ENCODE measurements at places on chromosomes 2 and 18.

DNA sequence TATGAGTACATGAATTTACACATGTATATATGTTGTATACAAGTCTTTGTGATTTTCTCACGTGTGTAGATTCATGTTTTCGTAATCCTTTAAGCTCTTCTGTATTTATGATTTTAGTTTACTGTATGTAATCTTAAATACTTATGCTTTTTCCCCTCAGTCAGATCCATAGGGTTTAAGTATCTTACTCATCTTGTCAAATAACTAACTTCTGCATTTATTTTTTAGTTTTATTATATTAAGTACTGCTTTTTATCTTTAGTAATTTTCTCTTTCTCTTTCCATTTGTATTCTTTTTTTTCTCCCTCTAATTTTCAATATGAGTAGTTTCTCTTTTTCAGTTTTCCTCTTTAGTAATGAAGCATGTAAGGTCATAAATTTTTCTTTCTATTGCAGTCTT, 179.4 kb downstream of the LCLAT1 start:
- no peak for DNase-seq

DNA sequence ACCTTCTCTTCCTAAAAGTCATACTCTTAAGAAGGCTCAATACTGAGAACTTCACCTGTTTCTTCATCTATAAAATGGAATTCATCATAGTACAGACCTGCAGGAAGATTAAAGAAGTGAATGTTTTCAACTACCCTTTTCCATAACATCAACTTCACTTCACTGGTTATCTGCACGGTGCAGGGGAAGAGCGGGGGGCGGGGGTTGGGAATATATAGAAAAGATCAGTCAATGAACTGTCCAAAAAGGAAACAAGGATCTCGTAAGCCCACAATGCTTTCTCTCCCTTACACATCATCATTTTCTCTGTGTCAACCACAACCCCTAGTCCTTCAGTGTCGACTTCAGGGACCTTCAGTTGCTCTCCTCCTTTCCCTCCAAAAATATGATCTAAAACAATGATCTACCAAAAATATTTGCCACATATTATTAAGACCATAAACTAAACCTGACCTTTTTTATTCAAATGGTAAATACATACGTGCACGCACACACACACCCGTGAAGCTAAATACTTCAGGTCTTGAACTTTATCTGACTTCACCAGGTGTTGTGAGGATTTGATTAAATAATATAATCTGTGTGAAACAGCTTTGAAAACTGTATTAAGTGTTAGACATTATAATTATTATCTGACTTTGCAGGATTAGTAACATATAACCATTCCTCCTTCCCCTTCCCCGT, 4.9 kb downstream of the MBOAT2 start:
- no peak for DNase-seq

DNA sequence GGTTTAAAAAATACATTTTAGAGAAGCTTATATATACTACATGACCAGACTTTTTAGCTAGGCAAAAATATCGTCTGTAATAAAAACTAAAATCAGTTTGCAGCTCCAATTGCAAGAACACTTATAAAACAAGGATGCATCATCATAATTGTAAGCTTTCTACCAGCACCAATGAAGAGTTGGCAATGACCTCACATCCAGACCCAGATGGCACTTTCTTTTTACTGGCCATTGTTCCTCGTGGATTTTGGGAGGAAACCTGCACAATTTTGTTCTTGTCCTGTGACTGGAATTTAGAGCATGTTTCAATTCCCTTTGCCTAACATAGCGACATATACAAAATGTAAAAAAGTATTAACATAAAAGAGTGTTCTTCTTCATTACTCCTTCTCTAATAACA, 174.3 kb downstream of the ZNF521 start:
- no peak for DNase-seq

DNA sequence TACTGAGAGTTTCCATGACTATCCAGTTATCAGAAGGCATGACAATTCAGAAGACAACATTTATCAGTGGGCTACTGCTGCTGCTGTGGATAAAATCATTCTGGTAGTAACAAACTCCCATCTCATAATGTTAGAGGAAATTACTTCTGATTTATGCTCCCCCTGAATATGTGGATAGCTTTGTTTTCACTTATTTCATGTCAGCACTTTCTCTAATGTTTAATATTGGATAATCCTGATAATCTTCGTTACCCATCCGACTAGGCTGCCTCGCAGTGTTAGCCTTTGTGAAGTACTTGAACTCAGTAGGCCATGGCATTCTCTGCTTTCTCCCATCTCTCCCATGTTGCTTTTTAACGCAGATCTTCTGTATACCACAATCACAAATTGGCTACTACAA, 28.4 kb downstream of the COX7A2L start:
- no peak for DNase-seq

- no peak for DNase-seq
Observed at GRCh38 chr2:9307535-9307934, 100.9 kb downstream of the ASAP2 start.

DNA sequence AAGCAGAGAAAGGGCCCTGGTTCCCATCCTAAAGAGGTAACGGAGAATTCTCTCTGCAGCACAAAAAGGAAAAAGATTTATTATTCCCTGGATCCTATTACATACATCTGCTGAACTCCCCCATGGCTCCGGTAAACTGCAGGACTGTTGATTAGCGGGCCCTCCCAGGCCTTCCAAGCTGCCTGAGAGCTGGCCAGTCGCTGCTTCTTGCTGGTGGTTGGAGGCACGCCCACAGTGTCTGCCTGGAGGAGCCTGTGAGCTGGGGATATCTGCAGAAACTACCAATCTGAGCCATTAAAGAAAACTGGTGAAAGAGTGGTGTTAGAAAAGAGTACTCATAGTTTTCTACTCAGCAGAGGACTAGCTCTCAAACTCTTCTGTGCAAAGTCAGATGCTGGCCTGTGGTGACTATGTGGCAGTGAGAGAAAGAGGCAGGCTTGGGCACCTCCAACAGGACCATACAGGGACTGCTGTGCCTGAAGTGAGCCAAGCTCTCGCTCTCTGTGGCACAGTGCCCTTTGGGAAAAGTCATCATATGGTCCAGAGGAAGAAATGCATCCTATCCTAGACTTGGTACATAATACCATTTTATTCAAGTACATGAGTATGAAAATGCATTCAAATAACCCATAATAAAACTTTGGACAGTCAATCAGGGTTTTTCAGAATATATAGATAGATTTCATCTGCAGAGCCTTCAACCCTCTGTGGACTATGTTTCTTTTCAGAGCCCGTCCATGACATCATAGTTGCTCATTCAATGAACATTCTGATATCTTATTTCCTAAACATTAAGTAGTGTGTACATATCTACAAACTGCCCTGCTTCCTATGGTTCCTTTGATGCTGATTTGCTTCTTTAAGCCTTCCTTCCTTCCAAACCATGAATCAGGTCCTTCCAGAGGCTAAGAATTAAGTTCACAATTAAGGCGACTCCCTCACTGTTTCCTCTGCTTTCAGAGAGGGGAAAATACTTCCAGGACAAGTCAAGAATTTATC, 242.0 kb upstream of the LYPD1 start:
- no peak for DNase-seq

GRCh38 chr2:138504546-138505235, 3.1 kb downstream of the SPOPL start:
- no peak for DNase-seq

GRCh38 chr2:229408356-229408755, 137.3 kb upstream of the PID1 start:
- peak; percentile 56 for DNase-seq

DNA sequence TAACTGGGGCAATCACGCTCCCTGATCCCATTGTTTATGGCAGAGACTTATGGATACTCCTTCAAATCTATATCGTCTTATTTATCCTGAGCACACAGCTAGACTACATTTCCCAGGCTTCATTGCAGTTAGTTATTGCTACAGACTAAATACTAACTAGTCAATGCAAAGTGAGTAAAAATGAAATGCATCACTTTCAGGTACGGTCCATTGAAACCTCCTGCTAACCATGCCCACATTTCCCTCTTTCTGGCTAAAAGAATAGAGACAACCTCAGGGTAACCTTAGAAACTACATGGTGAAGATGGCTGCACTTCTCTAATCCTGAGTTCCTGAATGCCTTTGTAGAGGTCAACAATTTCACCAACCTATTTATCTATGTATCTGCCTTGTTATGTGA, 437.4 kb downstream of the EPHA4 start:
- DNase-seq = no peak

DNA sequence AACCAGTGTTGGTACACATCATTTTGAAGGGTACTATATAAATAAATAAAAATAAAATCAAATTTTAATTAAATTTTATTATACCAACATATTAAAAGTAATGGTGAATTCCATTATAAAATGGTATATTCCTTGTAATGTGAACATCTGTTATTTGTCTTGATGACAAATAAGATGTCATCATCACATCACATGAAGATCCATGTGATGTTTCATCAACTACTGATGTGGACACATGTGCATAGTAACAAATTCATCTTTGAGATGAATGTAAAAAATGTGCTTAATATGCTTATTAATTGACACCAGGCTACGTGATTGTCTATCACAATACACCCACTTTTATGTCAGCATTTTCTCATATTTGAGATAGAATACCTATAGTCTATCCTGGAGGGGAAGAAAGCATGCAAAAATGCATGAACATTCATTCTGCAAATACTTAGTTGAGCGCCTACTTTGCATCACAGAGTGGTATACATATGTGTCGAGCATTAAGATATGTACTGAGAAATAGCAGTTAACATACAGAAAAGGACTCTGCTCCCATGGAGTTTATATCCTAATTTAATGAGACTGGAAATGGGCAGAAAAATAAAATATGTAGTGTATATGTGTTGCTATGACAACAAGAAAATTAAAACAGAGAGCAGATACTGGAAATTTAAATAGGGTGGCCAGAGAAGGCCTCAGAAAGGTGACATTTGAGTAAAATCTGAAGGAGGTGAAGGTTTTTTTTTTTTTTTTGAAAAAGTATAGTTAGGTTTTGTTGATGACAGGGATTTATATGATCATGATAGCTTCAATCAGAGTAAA, 281.1 kb downstream of the ARHGAP15 start:
- DNase-seq = no peak

- DNase-seq = no peak
Observed at GRCh38 chr2:69773206-69773605, 31.3 kb downstream of the ANXA4 start.

GRCh38 chr18:10441472-10441871, 13.0 kb upstream of the APCDD1 start:
- no peak for DNase-seq

DNA sequence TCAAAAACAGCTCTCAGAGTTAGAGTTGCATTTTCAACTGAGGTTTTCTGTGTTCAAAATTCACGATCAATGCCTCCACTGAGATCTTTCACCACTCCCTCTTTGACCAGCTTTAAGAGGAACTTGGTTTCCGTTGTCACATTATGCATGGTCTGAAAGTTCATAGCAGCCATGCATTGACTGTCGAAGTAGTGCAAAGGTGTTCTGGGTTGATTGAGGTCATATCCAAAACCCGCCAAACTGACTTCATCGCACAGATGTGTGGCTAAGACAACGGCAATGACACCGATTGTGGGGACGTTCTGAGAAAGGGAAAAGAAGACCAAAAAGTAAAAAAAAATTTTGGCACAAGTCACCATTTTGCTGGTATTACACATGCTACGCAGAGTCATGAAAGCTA, 48.7 kb downstream of the ST3GAL5 start:
- DNase-seq = no peak

DNA sequence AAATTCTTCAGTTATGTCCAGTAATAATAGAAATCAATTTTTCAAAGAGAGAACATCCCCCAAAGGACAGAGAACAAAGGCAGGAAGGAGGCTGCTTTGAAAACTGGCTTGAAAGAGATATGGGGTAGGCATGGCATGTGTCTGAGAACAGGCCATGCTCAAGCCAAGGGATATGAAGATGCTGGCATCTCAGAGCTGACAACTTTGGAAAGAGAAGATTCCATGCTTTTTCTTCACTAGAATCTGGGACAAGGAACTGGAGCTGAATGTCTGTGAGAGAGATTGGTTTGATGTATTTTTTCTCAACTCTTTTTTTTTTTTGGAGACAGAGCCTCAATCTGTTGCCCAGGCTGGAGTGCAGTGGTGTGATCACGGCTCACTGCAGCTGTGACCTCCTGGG, 139.8 kb upstream of the DLX2 start:
- DNase-seq = no peak

DNA sequence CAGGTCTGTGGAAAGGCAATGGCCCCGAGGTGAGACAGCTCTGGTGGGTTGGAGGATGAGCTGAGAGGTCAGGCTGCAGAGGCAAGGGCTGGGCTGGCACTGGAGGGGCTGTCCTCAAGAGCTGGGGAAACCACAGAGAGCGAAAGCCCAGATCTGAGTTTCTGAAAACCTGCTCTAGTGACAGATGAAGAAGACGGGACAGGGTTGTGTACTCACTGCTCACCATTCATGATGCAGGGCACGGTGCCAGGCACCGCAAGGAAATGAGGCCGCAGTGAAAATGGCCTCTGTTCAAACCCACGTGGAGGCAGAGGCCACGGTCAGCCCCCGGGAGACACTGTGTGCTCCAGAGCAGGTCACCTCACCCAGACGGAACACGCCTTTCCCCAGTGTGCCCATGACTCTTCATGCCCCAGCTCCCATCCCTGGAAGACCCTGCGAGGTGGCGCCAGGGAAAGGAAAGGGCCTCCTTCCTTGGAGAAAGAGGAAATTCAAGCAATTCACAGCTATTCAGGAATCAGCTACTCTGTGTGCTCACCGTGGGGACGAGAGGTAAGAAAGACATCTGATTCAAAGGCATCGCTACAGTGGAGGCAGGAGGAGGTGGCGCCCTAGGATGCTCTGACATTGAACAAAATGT, 24.3 kb upstream of the ID2 start:
- DNase-seq = no peak

GRCh38 chr2:217617616-217618022, 385.2 kb downstream of the TNS1 start:
- DNase-seq = no peak

- no peak for DNase-seq
Observed at GRCh38 chr2:48180557-48180956, 274.3 kb upstream of the FBXO11 start.

GRCh38 chr18:6465281-6465680, 50.6 kb upstream of the L3MBTL4 start:
- no peak for DNase-seq

- DNase-seq = no peak
Observed at GRCh38 chr2:179536185-179536584, 271.6 kb upstream of the SESTD1 start.

GRCh38 chr2:239928391-239929350, 96.5 kb downstream of the NDUFA10 start:
- no peak for DNase-seq

DNA sequence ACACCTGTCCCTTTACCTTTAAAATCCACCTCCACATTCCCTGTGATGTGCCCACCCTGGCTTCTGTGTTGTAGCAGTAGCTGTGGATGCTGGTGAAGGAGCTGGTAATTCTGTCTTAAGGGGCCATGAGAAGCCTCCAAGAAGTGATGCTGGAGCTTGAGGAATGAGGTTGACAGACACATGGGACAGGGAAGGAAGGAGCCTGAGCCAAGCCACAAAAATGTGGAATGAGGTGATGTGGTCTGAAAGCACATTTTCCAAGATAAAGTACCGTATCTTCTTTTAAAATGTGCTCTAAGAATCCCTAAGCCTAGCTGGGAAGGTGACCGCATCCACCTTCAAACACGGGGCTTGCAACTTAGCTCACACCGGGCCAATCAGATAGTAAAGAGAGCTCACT, 31.2 kb downstream of the VWA3B start:
- DNase-seq = no peak

All from CD4-positive, alpha-beta T cell treated with Interferon gamma for 1 hour (primary cell).